ENCODE measurements at places on chromosomes 7 and 10.

GRCh38 chr7:109009636-109010035, 440.0 kb downstream of the DNAJB9 start:
- DNase-seq, result no peak

- no peak for DNase-seq
Observed at GRCh38 chr10:86206240-86206579, 160.4 kb downstream of the GRID1 start.

DNA sequence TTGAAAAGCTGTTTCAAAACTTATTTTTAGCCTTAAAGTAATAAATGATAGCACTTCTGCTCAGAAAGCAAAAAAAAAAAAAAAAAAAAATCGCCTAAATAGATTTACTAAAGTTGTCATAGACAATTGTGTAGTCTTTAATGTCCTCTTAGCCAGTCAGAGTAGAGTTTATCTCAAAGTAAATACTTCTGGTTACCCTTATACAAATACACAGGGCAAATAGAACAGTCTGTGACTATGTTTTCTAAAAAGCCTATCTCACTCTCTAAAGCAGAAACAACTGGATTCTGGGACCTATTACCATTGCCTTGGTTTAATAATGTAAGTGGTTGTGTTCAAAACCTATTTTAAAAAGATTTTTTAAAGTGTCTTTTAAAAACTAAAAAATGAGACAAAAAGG, 156.2 kb upstream of the THSD7A start:
- DNase-seq, result no peak

GRCh38 chr10:125605167-125605566, 77.8 kb downstream of the TEX36 start:
- DNase-seq, result no peak

- no peak for DNase-seq
Observed at GRCh38 chr10:73876971-73877370, 2.6 kb upstream of the CAMK2G start.

GRCh38 chr7:82158327-82158726, 285.2 kb downstream of the CACNA2D1 start:
- DNase-seq, result no peak

DNA sequence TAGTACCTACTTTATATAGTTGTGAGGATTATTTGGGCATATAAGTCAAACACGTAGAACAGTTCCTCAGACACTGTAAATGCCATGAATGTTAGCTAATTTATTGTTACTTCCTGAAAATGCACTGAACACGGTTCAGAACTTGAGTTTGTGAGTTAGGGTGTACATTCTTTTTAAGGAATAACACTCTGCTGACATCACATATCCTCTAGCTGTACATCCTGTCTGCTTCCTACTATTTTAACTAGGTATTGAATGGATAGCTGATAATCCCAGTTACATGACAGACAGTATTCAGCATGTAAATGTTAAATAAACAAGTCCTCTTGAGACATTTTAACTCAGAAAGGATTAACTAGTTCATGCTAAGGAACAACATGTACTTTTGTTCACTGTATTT, 16.0 kb downstream of the SAMD8 start:
- DNase-seq, result peak; percentile 77

- DNase-seq, result no peak
Observed at GRCh38 chr10:122277526-122278136, 6.5 kb downstream of the BTBD16 start.

DNA sequence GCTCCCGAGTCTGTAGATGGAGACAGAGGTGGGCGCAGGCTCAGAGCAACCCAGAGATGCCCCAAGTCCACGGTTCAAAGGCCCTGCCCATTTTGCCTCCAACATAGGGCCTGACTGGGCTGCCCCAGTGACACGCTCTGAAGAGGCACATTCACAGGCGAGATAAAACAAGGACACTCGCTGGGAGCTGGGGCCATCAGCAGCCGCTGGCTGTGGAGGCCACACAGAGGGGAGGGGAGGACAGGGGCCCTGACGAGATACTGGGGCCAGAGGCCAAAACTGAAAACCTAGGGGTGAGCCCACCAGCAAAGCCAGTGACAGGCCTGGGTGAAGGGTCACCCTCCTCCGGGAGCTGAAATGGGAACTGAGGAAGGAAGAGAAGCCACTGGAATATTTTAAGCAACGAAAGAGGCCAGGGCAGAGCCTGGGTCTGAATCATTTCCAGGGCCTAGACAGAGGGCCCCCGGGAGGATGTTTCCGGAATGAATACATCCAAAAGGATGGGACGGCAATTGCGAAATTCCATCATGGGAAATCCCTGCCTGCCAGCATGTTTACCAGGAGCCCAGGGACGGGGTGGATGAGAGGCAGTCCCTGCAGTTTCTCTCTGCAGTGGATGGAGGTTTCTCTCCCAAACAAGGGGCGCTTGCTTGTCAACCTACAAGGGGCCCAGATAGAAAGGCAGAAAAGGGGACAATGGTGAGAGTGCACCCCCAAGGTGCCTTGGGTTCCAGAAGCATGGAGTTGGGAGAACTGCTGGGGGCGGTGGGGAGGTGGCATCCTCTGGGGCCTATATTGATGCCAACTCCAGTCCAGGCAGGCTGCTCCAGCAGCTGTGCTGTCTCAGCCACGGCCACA, 29.0 kb upstream of the HSPA12A start:
- peak; percentile 29 for DNase-seq

DNA sequence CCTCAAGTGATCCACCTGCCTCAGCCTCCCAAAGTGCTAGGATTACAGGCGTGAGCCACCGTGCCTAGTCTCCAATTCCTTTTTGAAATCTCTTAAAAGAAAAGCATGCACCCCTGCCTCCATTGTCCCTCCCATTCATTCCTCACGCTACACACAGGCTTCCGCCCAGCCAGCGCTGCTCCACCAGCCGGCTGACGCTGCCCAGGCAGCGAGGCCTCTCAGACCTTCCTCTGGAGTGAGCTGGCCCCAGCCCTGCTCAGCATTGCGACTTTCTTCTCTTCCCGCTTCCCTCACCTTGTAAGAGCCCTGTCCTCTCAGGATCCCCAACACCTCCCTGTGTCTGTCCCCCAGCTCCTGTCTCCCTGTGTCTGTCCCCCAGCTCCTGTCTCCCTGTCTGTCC, 23.6 kb downstream of the RGS10 start:
- DNase-seq, result no peak

- DNase-seq, result no peak
Observed at GRCh38 chr10:129896860-129897200, 67.2 kb downstream of the EBF3 start.

DNA sequence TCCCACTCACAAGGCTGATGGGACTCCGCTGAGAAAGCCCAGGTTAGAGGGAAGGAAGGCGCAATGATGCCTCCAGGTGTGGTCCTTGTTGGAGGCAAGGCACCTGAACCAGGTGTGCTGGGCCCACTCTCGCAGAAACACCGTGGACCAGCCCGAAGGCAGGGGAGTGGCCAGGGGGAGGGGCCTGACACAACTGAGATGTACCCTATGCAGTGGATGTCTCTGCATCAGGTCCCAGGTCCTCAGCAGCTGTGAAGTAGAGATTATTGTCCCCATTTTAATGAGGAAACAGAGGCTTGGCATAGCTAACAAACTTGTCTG, 32.0 kb downstream of the GBX1 start:
- DNase-seq, result no peak
